ENCODE measurements at places on chromosomes 13 and 19.
A peak's percentile ranks its signal among the peaks of the same experiment; 100 is the strongest.

- DNase-seq = no peak
Measured at GRCh38 chr19:41311613-41312012, 1.6 kb downstream of the CCDC97 start.

DNA sequence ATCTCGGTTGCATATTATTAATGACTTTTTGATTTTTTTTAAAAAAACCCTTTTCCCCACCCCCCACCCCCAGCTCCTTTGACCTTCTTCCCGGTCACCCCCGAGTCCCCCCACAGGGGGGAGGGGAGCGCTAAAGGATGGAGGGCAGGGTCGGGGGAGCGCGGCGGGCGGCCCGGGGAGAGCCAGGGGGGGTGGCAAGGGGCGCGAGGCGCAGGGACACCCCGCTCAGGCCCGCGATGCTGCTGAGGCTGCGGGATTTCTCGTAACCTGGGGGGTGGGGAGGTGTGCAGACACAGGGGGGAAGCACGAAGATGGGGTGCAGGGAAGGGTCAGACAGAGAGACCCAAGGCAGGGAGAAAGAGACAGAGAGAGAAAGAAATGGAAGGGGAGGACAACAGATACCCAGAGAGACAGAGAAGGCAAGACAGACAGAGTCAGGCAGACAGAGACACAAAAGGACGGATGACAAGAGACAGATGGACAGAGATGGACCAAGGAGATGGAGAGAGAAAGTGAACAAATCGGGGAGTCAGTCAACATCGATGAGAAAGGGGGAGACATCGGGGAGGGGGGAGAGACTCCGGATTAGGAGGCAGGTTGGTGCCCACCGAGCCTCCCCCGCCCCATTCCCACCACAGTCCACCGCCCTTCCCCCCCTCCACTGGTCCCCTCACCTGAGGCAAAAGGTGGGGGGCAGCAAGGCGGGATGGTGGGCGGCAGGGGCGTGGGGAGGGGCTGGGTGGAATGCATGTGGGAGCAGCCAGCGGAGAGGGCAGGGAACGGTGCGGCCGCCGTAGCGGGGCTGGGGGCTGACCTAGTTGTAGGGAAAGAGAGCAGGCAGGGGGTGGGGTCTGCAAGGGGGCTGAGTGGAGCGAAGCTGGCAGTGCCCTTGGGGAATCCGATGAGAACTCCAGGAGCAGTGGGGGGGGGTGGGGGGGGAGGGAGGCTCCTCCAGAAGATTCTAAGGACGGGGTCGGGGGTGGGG is 14.2 kb downstream of the KCNC3 start:
- DNase-seq = no peak

DNA sequence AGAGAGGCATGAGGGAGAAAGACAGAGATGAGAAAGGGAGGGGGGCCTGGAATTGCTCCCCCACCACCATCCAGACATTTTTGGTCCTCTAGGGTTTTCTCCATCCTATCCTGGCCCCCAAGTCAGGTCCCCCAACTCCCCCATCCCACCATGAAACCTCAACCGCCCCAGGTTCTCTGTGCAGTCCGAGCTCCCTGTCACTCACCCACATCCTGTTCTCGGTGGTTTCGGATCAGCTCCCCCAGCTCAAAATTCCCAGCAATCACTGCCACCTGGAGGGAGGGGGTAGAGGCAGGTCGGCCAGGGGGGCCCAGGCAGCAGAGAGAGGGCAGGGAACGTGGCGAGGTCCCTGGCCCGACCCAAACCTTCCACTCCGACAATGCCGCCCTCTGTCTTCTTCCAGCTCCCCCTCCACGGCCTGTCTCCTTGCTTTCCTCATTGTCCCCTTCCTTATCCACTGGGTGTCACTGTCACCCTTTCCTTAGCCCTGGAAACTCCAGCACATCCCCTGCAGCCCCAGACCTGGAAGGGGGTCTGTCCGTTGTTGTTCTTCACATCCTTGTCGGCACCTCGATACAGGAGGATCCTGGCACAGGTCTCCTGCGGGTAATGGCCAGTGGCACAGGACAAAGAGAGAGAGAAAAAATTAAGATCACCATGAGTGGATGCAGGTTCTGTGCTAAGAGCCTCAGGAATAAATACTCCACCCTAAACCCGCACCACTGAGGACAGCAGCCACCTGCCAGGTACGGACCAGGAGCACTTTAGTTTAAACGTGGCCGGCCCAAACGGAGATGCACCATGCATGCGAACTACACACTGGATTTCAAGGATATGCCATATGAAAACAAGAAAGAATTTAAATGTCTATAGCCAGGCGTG is 15.4 kb downstream of the SHANK1 start:
- no peak for DNase-seq

GRCh38 chr13:50322006-50322405 is 306.8 kb downstream of the KCNRG start:
- DNase-seq = no peak

GRCh38 chr13:36601186-36601585 is 72.6 kb upstream of the SERTM1 start:
- DNase-seq = no peak

DNA sequence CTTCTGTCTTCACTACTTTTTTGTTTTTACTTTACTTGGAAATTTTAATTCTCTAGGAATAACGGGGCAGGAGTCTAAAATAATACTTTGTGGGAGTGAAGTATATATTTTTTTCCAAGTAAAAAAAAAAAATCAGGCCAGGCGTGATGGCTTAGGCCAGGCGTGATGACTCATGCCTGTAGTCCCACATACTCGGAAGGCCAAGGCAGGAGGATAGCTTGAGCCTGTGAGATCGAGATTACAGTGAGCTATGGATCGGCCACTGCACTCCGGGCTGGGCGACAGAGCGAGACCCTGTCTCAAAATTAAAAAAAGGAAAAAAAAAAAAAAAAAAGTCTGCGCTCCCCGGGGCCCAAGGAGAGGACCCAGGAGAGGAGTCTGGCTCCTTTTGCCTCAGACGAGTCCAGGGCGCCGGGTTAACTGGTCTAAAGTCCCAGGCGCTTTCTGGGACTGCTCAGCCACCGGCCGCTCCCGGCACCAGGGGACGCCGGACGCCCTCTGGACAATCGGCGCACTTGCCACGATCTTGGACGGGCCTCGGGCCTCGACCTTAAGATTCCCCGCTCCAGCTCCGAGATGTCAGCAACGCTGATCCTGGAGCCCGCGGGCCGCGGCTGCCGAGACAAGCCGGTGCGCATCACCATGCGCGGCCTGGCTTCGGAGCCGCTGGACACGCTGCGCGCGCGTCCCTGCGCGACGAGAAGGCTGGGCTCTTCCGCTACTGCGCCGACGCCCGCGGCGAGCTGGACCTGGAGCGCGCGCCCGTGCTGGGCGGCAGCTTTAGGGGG is 2.7 kb upstream of the ZFP82 start:
- DNase-seq = no peak

DNA sequence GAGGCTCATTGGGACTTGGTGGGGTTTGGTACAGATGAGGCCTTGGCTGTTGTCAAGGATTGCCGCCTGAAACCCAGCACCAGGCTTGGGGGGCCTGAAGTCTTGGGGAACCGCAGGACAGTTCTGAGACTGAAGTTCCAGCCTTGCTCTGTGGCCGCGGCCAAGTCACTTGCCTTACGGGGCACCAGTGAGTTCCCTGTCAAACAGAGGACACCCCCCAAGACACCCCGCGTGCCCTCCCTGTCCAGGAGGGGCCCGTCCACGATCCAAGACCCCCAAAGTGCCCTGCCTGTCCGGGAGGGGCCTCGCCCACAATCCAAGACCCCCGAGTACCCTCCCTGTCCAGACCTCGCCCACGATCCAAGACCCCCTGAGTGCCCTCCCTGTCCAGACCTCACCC is 2.5 kb downstream of the CDC34 start:
- DNase-seq = no peak

DNA sequence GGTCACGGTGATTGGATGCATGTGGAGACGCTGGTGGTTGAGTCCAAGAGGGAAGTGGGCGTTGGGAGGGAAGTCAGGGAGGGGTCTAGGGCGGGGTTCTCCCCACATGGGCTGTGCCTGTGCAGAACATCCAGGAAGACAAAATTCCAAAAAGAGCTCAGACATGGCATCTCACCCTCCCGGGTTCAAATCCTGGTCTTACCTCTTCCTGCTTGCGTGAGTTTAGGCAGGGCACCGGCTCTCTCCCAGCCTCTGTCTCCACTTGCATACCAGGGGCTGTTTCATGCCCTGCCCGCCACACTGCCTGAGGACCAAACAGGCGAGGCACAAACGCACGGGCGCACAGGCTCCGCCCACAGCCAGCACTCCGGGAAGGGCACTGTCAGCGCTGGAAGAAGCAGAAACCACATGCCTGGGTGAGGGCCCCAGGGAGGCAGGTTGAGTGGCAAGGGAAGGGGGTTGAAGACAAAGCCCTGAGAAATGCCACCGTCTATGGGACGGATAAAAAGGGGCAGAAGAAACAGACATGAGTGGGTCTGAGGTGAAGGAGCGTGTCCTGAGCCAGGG is 123.6 kb upstream of the SOX1 start:
- DNase-seq = no peak

DNA sequence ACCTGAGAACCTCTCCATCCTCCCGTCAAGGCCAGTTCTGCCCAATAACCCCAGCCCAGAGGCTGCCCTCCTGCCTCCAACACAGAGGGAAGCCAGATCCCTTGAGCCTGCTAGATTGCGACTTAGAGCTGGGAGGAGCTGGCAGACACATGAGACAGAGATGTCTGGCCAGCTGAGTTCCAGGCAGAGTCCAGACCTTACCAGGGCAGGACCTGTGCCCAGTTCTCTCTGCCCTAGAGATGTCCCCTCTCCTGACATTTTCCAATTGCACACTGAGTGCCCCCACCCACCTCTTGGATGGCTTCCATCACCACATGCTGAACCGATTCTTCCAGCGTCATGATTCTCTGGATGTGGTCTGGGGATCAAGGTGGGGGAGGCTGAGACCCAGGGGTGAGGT is 3.0 kb downstream of the HOOK2 start:
- DNase-seq = no peak

- DNase-seq = no peak
Measured at GRCh38 chr13:113184568-113185440, 23.7 kb downstream of the PCID2 start.

DNA sequence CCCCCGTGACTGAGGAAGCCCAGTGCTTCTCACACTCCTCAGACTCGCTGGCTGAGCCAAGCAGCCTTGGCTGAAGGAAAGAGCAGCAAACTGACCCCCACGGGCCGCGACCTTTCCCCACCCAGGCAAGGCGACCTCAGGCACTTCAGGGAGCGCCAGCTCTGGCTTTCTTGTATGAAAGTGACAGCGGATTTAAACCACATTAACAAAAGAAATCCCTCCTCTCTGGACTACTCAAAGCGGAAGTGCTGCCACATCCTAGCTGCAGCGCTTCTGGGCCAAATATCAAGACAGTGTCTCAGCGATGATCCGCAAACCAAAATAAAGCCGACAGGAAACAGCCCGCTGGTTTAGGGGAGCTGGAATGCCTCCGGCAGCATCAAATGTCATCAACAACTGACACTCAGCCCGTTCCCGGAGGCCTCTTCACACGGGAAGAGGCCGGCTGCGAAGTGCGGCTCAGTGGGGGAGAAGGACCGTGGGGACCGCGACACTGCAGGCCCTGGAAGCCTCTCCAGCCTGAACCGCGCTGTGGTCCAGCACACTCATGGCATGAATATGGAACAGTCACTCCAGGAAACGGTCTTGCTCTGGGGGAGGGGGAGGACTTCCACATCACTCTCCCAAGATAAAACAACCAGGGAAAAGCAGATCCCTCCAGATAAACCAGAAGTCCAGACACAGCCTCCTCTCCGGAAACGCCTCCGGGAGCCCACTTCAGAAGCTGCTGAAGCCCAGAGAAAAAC is 1.4 kb downstream of the RASA3 start:
- DNase-seq = peak; percentile 61

- DNase-seq = no peak
Measured at GRCh38 chr13:88526853-88527215, 855.7 kb downstream of the SLITRK5 start.

- DNase-seq = peak; percentile 12
Measured at GRCh38 chr19:30799865-30800755, 427.9 kb downstream of the ZNF536 start.

DNA sequence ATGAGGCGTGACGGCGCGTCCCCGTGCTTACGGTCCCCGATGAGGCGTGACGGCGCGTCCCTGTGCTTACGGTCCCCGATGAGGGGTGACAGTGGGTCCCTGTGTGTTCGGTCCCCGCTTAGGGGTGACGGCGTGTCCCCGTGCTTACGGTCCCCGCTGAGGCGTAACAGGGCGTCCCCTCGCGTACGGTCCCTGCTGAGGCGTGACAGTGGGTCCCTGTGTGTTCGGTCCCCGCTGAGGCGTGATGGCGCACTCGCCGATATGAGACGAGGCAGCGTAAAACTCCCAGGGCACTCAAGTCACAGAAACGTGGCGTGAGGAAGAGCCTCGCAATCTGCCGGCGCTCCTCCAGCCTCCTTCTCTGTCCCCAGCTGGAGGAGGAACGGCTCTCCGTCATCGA is 20.9 kb downstream of the CFAP97D2 start:
- DNase-seq = no peak

- DNase-seq = peak; percentile 6
Measured at GRCh38 chr13:48155848-48156247, 60.9 kb upstream of the MED4 start.

DNA sequence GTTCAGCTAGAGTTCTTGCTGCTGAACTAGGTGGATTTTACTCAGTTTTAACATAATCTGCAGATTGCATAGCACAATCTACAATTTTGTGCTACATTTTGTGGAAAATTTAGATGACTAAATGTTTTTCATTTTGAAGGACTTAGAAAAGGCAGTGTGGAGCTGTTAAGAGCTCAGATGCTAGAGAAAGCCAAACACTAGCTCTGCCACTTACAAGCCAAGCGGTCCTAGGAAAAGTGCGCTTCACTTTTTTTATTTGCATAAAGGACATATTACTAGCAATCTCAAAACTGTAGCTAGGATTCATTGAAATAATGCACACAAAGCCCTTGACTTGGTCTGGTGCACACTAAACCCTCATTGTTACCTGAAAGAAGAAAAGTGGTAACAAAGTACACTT is 8.1 kb upstream of the CSNK1A1L start:
- no peak for DNase-seq

GRCh38 chr19:15035795-15036311 is 13.4 kb upstream of the CASP14 start:
- no peak for DNase-seq

Measured in activated CD4-positive, alpha-beta T cell treated with anti-CD3 and anti-CD28 coated beads, Interleukin-2, amount 50 U/mL, for 1 hour (primary cell).